ENCODE measurements at places on chromosomes 6 and 20.

DNA sequence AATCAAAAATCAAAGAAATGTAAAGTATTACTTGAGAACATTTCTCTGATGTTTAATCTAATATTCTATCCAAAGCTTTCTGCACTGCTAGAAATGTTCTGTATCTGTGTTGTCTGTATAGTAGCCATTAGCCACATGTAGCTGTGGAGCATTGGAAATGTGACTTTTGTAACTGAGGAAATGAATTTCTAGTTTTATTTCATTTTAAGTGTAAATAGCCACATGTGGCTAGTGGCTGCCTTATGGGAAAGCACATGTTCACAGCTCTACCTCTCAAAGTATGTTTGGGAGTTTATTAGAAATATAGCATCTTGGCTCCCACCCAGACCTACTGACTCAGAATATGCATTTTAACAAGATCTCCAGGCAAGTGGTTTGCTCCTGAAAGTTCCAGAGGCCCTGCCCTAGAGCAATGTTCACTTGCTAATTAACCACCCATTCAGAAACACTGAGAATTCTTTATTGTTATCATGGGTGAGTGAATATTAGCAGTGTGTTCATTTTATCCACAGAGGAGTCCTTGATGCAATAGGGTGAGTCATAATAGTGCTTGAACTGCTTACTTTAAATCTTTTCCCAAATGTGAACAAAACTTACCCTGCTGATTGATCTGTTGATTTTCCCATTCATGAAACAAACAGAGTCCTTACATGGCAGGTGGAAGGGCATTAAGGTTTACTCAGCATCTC is 282.7 kb downstream of the PLCB1 start:
- DNase-seq, result no peak

GRCh38 chr6:6225885-6226529 is 94.5 kb downstream of the F13A1 start:
- DNase-seq, result no peak

DNA sequence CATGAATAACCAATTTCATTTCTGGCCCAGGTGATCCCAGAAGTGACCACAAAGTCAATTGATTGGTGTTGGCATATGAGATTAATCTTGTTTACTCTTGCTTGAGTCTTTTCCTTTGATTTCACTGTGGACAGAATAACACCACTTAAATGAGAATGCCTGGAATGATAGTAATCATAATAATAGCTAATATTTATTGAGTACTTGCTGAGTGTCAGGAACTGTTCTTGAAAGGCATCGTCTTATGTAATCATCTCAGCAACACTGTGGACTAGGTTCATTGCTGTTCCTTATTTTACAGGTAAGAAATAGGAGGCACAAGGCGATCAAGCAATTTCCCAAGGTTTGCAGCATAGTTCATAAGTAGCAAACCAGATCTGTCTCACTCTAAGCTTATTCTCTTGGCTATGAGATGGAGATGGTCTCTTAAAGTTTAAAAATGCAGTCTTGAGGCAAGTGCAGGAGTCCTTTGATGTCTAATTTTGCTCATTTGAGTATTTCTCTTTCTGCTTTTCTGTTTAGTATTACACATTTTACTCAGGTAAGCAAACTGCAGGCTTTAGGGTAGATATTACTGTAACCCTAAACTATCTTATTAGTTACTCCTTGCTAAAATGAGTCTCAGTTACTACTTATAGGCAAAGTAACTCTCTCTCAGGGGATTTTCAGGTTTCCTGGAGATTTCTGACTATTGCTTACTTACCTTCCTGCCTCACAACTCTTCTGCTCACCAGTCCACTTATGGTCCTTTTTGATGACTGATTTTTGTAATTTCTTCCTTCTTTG is 6.3 kb downstream of the ADGRG6 start:
- no peak for DNase-seq

DNA sequence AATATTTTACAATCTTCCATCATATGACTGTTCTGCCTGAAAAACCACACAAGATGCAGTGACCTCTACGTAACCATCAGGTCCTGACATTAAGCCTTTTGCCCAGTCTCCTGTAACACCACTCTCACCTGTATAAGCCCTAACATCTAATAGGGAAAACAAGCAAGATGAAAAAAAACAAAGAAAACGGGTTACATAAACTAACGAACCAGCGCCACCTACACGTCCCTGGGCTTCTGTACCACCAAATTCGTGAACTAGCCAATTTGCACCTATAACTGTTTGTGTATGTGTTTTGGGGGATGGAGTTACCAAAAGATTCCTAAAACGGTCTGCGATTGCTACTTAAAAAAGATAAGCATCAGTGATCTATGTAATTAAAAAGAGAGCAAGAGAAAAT is 70.2 kb downstream of the BLOC1S5 start:
- no peak for DNase-seq

- no peak for DNase-seq
Measured at GRCh38 chr6:116461932-116462885, 1.0 kb downstream of the CALHM6 start.

DNA sequence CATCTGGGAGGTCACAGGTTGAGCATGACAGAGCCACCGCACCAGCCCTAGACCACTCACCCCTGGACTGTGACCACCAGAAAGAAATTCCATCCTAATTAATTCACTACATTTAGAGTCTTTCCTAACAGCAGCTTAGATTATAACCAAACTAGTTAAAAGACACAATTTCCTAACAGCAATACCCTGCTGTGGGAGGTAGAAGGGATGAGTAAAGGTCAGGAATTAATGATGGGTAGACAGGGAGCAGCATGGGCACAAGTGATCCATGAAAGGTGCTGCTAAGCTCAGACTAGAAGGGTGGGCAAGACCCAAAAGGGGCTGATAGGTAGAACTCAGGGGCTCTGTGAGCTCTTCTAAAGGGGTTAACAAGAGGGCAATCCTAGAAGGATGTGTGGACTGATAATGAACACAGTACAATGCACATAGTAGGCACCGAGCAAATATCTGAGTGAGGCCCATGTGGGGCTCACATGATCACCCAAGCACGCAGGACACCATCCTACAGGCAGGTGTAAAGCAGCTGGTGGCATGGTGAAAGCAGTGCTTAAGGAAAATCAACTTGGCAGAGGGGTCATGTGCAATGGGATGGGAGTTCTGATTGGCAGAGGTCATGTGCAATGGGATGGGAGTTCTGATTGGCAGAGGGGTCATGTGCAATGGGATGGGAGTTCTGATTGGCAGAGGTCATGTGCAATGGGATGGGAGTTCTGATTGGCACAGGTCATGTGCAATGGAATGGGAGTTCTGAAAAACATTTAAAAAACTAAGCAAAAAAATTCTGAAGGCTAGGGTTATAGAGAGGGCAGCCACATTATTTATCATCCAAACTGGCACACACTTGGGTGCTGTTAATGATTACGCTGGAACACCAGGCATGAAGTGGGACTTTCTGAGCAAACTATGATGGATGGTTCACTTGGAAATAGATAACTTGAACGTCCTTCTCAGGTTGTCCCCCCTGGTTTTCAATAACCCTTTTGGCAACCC is 188.2 kb upstream of the FOXQ1 start:
- no peak for DNase-seq

DNA sequence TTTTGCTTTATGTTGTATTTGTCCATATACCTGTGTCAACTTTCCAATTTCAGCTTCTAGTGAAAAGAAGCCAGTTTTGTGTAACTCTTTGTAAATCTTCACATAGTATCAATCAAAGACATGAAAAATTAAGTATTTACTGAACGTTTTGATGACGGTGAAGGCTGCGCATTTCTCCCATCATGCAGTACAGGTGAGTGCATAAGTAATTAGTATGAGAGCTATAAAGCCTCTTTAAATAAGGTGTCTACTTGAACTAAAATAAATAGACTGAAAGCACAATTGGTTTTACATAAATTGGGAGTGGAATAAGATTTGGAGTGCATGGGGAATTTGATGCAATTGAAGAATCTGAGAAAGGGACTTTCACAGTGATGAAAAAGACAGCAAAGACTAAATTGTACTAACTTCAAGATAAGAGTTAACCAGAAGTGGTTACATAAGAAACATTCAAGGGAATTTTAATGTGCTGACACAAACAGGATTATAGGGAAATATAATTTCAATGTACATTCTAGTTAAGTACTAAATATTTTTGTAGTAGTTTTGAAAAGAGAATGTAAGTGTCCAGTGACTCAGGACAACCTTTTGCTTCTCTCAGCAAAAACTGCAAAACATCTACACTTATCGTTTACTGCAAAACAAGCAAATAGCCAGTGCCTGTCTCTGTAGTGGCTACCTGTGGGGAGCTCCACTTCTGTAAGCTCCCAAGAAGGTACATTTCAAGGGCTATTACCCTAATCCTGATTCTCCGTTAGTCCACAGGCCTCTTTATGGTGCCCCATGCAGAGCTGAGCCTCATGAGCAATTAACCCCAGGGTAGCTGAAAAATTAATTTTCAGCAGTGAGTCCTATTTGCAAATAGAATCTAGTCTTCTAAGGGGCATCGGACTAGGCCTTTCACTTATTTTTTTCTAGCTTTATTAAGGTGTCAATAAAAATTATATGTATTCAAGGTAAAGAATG is 13.0 kb downstream of the TENT5A start:
- DNase-seq, result no peak

DNA sequence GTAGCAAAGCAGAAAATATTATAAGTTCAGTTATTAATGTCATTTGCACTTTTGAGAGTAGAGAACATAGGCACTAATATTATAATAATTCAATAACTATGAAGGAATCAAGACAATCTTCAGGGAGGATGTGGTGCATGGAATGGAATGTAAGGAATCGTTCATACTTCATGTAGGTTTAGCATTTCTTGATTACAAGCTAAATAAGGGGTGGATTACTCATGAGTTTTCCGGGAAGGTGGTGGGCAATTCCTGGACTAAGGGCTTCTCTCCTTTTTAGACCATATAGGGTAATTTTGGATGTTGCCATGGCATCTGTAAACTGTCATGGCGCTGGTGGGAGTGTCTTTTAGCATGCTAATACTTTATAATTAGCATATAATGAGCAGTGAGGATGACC is 9.1 kb upstream of the BTNL2 start:
- DNase-seq, result no peak

DNA sequence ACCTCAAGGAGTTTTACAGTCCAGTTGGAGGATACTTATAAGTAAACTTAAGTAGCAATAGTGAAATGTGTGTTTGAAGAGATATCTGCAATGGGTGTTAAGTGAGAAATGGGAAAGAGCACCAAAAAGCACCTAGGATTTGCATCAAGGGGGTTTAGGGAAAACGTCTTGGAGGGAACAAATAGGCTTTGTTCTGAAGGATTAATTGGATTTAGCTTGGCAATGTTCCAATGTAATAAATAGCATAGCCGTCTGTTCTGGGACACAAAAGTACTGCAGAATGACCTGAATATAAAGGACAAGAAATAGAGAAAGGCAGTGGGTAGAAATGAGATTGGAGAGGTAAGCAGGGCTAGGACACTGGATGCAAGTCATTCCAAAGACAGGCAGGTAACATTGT is 2.8 kb upstream of the MYO6 start:
- DNase-seq, result no peak

DNA sequence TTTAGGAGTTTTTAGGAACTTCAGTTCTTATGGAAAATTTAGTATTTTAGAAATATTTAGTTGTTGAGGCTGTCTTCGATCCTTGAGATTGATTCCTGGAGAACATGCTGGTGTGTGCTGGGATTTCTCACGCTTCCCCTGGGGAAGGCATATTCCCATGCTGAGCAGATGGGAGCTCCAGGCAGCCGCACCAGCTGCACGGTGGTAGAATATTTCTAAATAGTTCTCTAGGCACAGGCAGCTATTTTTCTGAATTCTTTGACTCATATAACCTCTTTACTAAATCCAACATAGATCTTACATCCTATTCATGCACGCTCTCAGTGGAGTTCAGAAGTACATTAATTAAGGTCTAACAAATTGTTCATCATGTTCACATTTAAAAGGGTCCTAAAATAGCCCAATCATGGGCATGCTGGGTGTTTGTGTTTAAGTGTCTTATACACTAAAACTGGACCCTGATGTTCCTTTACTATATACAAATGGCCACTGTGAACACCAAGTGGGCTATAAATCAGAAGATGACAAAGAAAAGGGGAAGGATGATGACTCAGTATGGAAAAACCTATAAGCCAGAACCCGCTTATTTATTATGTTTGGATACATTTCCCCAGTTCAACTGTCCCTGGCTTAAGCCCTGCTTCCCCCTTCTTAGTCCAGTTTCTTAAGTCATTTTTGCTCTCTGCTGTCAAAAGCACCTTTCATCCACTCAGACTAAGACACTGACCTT is 138.5 kb downstream of the UST start:
- DNase-seq, result peak; percentile 3

DNA sequence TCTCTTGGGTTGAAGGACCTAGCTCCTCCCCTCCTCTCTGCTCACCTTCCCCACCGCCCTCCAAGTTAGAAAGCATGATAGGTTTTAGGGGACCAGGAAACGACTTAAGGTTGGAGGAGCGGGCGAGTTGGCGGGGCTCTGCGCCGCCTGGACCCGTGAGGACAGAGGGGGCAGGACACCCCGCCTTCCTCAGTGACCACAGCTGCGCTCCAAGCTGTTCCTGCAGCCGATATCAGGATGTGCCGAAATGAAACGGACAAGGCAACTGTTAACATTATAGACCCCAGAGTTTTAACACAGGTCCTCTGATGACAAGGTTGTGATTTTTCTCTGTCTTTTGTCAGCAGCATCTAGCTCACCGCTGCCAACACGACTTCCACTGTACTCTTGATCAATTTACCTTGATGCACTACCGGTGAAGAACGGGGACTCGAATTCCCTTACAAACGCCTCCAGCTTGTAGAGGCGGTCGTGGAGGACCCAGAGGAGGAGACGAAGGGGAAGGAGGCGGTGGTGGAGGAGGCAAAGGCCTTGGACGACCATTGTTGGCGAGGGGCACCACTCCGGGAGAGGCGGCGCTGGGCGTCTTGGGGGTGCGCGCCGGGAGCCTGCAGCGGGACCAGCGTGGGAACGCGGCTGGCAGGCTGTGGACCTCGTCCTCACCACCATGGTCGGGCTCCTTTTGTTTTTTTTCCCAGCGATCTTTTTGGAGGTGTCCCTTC is at the start of gene GRM1:
Gene GRM1, plus strand, starts transcription at position 212 of the 722 bp plus-strand sequence. Its CDS starts 456 bp downstream, at position 668.
- no peak for DNase-seq

- peak; percentile 67 for DNase-seq
Measured at GRCh38 chr6:159941286-159942113, 27.4 kb upstream of the IGF2R start.

DNA sequence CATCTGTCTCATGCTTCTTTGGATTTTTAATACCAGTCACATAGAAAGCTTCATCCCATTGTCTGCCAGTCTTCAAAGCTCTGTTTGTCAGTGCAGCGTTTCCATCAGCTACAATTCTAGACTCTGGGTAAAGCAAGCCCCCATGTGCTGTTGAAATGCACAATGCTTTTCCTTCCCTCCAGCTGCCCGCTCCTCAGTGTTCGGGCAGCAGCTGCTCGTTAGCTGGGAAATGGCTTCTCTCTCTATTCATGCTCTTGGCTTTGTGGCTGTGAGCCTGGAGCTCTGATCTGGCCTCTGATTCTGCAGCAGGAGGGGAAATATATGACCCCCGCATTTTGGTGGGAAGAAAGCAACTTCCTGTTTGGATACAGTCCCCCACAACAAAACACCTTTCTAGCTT is 213.0 kb upstream of the CDYL start:
- DNase-seq, result no peak

Measured in inflammatory macrophage treated with lipopolysaccharide for 1 hour (primary cell).